ENCODE measurements at places on chromosomes 1 and 21. TPM values are rescaled to one million over a fixed set of nuclear protein-coding genes. Genes with fewer than 3 reads are reported as not detected.
A peak's percentile ranks its signal among the peaks of the same experiment; 100 is the strongest.

DNA sequence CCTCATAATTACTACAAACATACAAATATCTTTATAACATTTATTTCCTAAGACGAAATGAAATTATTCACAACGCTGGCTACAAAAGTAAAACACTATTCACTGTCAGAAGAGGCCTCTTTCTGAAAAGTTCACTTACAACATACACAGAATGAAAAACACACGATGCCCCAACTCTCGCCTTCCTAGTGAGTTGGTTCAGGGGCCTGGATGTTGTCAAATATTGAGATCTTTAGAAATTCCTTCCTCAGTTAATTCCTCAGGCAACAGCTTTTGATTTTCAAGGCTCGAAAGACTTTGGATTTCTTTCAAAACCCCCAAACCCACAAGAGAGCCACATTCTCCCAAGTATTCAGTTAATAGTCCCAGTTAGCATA is 14.2 kb upstream of the KCNE1 start:
- no peak overlapping the region for H3K27ac ChIP-seq
- no peaks in the 10 kb centered on the region for H3K36me3 ChIP-seq
- H3K4me1 ChIP-seq, result peaks cover 19% of the 10 kb centered on the region
- H3K27me3 ChIP-seq, result no peaks in the 10 kb centered on the region

RNU1-3 gene
- 1,303 TPM for total RNA-seq

OR6K3 gene
- not detected for total RNA-seq

TRNP1 gene
- total RNA-seq, result 51.7 TPM

DNA sequence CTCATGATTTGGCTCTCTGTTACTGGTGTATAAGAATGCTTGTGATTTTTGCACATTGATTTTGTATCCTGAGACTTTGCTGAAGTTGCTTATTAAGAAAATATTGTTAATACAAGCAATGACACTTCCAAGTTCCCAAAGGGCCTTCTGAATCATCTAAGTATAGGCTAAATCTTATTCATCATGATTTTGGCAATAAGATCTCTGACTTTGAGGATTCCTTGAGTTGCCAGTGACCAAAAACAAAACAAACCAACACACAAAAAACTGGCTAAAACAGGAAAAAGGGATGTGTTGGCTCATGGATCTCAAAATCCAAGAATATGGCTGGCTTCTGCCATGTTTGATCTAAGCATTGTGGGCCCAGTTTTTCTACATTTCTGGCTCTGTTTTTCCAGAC is 163.4 kb downstream of the HHIPL2 start:
- H3K27ac ChIP-seq, result no peak overlapping the region
- H3K4me1 ChIP-seq, result no peaks in the 10 kb centered on the region
- no peaks in the 10 kb centered on the region for H3K36me3 ChIP-seq
- DNase-seq, result no peak
- no peak overlapping the region for H3K4me3 ChIP-seq

- no peaks in the 10 kb centered on the region for H3K27me3 ChIP-seq
- H3K27ac ChIP-seq, result no peak overlapping the region
- H3K4me3 ChIP-seq, result no peak overlapping the region
- no peaks in the 10 kb centered on the region for H3K36me3 ChIP-seq
- H3K4me1 ChIP-seq, result no peaks in the 10 kb centered on the region
Measured at GRCh38 chr1:40630488-40631223, 34.8 kb downstream of the RIMS3 start.

GRCh38 chr1:245317217-245317616 is 162.4 kb downstream of the KIF26B start:
- no peaks in the 10 kb centered on the region for H3K36me3 ChIP-seq
- H3K4me3 ChIP-seq, result no peak overlapping the region
- no peaks in the 10 kb centered on the region for H3K27me3 ChIP-seq

- no peak overlapping the region for H3K4me3 ChIP-seq
- no peak overlapping the region for H3K27ac ChIP-seq
- H3K27me3 ChIP-seq, result no peaks in the 10 kb centered on the region
- no peaks in the 10 kb centered on the region for H3K36me3 ChIP-seq
- no peak for DNase-seq
Measured at GRCh38 chr1:207822602-207823451, 71.0 kb downstream of the CD46 start.

NEXN gene
- 2.6 TPM for total RNA-seq

GSTM3 gene
- total RNA-seq, result 4.3 TPM

DNA sequence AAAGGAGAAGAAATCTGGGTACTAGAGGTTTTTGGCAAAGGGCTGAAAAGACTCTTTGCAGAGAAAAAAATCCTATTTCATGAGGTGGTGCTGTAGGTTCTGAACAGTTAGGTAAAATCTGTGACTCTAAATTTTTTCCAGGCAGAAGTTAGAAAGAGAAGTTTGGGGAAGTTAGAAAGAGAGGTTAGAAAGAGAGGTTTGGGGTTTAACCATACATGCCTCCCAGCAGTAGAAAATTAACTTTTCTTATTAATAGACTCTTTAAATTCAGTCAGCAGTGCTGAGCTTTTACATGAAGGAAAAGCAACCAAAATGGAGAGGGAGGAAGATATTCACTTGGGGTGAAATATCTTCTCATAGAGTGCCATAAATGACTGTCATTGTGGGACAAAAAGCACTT is 12.2 kb downstream of the AMY1C start:
- no peak overlapping the region for H3K4me3 ChIP-seq
- H3K4me1 ChIP-seq, result no peaks in the 10 kb centered on the region
- no peak overlapping the region for H3K27ac ChIP-seq
- H3K36me3 ChIP-seq, result no peaks in the 10 kb centered on the region
- no peak for DNase-seq

DNA sequence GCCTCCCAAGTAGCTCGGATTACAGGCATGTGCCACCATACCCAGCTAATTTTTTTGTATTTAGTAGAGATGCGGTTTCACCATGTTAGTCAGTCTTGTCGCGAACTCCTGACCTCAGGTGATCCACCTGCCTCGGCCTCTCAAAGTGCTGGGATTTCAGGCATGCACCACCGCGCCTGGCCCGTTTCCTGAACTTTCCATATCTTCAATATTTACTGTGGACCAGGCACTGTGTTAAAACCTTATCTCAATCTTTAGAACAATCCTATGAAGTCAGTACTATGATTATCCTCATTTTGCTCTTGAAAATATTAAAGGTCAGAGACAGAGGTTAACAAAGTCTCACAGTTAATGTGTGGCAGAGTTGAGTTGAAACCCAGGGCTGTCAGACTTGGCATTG is 1.6 kb upstream of the ADCY10 start:
- H3K27me3 ChIP-seq, result no peaks in the 10 kb centered on the region

DNA sequence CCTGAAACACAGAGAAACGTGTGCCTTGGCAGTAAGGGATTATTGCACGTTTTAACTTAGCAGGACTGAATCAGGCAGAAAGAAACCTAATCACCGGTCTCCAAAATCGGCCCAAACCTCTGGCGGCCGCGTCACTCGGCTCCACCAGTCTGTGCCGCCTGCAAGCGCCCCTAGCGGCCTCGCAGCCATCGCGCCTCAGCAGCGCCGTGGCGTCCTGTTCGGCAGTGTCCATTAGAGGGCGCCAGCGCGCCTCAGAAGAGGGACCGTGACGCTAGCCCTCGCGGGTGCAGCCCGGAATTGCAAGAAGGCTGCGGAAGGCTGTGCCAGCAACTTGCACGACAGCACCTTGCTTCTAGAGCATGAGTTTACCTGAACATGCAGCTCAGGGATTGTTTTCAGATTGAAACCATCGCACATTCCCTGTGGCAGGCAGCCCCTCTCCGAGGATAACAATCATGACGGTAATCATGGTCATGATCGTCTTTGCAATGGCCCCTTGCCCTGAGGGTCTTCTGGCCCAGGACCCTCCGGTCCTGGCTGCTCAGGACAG is 164.4 kb downstream of the TRIM33 start:
- H3K27ac ChIP-seq, result no peak overlapping the region
- H3K4me3 ChIP-seq, result peak overlapping the region; percentile 16
- H3K27me3 ChIP-seq, result peaks cover 6% of the 10 kb centered on the region
- peak; percentile 92 for DNase-seq
- peaks cover 2% of the 10 kb centered on the region for H3K4me1 ChIP-seq
- H3K36me3 ChIP-seq, result no peaks in the 10 kb centered on the region
